ENCODE measurements at places on chromosomes 11 and 22.

DNA sequence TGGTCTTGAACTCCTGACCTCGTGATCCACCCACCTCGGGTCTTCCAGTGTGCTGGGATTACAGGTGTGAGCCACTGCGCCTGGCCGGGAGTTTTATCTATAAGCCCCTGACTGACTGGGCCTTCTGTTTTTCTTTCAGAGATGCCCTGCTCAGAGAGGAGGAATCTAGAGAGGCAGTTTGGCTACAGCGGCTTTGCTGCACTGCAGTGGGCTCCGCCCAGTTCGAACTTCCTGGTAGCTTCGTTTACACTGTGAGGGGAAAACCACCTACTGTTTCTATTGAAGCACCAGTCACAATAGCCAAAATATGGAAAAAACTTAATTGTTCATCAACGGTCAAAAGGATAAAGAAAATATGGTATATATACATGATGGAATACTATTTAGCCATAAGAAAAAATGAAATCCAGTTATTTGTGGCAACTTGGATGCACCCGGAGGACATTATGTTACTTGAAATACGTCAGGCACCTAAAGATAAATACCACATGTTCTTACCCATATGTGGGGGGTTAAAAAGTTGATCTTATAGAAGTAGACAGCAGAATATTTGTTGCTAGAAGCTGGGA lies 31.9 kb upstream of the FAM181B start:
- no peak for DNase-seq

DNA sequence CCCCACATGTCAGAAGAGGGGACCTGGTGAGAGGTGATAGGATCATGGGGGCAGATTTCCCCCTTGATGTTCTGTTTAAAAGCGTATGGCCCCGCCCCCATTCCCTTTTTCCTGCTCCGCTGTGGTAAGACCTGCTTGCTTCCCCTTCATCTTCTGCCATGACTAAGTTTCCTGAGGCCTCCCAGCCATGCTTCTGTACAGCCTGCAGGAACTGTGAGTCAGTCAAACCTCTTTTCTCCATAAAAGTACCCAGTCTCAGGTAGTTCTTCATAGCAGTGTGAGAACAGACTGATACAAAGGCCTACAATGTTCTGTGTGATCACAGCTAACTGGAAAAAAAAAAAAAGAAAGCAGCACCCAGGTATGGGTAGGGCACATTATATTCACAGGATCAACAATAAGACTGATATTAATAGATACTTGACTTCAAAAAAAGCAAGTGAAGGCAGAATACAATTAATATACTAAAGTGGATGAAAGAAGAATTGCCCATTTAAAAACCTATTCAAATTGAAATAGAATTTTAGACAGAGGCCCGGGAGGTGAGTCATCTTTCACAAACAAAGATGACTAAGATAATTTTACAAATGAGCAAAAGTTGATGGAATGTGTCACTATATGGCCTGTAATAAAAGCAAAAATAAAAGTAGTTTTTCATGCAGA lies 1.7 kb upstream of the OR52K1 start:
- DNase-seq: no peak

- no peak for DNase-seq
Measured at GRCh38 chr11:1303126-1303821, 6.2 kb downstream of the TOLLIP start.

GRCh38 chr11:1532014-1532586 lies 40.0 kb downstream of the DUSP8 start:
- no peak for DNase-seq

- DNase-seq: no peak
Measured at GRCh38 chr11:76688146-76688545, 17.6 kb upstream of the LRRC32 start.

DNA sequence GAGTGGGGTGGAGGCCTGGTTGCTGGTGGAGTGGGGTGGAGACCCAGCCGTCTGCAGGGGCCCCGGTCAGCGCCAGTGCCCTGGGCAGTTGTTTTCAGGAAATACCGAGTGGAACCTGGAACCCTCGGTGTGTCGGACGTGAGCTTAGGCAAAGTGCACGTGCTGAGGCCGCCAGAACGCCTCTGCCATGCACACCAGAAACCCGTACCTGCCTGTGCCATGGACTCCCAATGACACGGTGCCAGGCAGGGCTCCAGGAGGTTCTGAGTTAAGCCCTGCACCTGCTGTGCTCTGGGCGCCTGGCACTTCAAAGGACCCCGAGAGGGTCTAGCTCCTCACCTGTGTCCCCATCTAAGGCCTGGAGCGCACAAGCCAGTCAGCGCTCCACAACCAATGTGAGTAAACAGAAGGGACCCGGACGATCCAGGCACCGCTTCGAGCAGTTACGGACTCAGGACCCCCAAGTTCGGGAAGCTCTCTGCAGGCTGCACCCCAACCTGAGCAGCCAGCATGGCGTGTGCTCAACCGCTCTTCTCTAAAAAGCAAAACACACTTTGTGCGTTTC lies 12.3 kb downstream of the TOLLIP start:
- DNase-seq: no peak

- peak; percentile 50 for DNase-seq
Measured at GRCh38 chr11:46896719-46897406, 21.5 kb downstream of the LRP4 start.

- no peak for DNase-seq
Measured at GRCh38 chr11:3969613-3970012, 114.1 kb downstream of the STIM1 start.

DNA sequence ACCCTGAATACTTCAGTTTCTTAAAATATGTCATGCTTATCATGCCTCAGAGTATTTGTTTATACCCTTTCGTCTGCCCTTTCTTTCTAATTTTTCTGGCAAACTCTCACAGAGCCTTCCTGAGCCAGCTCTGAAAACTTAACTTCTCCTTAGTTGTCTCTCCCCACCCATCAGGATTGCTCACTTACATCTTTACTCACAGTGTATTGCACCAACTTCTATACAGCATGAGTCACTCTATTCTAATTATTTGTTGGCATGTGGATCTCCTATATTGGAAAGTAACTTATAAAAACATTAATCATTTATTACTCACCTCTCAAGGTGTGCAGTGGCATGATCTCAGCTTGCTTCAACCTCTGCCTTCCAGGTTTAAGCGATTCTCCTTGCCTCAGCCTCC lies 114.9 kb downstream of the FANCF start:
- DNase-seq: no peak

GRCh38 chr22:36733271-36733670 lies 29.7 kb upstream of the CACNG2 start:
- DNase-seq: no peak

DNA sequence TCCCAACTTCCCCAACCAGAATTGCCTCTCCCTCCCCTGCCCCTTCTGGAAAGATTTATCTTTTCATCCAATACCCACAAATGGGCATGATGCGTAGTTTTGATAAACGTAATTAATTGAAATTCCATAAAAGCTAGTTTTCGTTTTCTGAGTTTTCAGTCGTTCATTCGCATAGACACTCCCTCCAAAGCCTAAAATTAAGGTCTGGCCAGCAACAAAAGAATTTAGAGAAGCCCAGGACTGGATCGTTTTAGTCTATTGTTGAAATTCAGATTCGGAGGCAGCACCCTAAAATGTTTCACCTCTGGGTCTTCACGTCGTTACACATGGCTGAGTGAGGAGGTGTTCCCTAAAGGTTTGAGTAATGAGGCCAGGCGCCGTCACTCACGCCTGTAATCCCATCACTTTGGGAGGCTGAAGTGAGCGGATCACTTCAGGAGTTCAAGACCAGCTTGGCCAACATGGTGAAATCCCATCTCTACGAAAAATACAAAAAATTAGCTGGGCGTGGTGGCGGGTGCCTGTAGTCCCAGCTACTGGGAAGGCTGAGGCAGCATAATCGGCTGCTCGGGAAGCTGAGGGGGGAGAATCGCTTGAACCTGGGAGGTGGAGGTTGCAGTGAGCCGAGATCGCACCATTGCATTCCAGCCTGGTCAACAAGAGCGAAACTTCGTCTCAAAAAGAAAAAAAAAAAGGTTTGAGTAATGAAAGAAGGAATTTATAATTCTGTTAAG lies 589 bp upstream of the NDUFC2 start:
- peak; percentile 8 for DNase-seq

DNA sequence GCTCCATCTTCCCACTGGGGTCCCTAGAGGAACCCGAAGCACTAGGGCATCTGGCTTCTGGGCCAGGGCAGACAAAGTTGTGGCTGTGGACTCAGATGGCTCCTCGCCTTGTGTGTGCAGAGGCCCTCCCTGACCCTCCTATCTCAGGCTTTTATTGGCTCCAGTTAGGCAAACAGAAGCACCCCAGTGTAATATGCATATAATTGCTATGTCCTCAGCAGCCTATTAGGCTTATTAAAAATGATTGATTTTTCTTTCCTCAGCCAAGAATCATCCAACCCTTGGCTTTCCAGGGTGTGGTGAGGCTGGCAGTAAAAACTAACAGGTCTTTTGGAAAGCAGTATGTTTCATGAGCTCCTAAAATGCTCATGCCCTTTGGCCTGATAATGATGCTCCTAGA lies 22.3 kb downstream of the UPB1 start:
- no peak for DNase-seq

DNA sequence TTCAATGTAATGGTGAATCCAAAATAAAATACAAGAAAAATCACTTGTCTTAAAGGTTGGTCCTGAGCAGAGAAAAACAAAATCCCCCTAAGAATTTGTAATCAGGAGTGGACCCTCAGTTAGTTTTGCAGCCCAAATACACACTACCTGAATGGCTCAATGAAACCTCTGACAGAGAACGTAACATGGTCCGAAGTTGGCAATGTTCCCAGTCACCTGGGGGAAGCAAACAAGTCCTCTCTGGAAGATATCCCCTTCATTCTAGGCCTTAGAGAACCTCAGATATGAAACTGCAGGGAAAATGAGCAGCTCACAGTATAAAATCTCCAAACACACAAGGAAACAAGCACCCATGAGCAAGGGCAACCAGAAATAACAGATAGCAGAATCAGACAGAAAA lies 58.2 kb downstream of the MORC2 start:
- no peak for DNase-seq

DNA sequence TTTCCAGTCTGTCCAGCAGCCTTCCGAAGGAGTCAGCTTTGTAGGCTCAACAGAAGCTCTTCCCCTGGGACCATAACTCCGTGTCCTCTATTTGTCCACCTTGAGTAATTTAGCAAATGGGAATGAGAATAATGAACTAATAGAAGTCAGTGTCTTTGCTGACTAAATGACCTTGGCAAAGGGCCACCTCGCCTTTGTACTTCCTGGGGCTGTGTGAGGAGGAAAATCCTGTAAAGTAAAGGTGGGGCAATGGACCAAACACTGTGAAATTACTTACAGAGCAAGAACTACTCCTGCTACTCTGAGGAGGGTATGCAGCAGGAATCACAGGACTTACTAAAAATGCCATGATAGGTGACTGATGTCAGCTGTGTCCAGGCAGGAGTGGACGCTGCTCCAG lies 36.2 kb upstream of the CSNK2A3 start:
- DNase-seq: no peak

DNA sequence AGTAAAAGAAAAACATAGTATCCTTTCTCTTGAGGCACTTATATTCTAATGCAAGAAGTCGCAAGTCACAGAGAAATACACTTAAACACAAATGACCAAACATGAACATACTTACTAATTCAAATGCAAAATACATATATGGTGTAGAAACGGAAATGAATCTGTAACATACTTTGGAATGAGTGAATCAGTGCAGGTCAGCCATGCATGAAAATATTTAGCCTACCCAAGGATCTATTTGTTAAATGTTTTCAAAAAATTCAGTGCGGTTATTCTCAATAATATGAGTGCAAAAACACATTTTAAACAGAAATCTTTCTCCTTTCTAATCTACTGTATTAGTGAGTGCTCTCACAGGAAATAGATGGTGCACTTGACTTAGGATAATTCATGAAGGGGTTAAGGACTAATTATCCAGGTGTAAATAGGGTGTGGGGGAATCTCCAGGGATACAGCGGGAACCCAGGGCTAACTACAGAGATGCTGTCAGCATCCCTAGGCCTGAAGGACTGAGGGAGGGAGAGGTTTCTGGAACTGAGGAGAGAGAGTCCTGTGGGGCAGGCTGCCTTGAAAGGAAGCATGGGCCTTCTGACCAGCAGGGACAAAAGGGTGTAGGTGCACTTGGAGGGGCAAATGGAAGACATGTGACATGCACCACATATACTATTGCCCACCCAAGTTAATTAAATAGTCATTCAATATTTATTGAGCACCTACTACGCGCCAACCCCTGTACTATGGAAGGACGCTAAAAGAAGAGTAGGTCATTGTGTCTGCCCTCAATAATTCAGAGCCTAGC lies 139.2 kb downstream of the MAML2 start:
- DNase-seq: no peak

DNA sequence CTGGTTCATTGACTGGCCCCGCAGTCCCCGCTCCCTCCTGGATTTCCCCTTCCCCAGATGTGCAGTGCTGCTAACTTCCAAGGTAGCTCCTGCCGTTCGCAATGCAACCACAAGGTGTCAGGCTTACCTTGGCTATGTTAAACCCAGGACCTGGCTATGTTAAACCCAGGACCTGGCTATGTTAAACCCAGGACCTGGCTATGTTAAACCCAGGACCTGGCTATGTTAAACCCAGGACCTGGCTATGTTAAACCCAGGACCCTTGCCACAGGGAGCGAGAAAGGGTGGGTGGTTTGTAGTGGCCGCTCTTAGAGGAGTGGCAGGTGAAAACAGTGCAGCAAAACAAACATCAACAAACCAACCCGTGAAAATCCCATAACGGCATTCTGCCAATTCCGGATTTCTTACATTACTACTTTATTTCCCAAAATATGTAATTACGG lies 2.9 kb upstream of the ADAMTS8 start:
- DNase-seq: peak; percentile 70

DNA sequence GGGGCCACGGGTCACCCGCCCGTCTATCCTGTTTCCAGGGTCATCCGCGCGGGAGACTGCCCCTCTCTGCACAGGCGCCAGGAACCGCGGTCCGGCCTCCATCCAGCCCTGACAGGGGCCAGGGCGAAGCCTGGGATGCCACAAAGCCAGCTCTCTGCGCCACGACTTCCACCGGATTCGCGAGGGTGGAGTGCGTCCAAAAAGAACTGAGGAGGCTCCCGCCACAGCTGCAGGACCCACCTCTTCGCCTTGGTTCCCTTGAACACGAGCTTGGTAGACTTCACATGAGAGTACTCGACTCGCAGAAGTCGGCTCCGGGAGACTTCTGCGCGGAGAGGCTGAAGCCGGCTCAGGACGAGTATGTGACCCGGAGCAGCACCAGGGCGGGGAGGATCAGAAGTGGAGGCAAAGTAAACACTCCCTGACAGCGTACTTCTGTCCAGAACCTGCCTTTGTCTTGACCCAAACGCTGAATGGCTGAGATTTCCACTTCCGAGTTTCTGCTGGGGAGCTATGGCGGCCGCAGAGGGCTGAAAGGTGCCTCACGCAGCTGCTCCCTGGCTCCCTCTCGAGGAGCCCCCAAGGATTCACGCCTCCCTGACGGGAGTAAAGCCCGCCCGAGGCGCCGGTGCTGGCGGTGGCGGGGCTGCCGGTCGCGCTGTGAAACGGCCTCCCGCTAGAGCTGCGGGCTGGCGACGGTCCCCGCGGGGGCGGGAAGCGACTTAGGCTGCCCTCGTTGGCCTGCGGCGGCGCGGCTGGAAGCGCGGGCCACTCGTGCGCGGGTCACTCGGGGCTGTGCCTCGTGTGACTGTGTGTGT lies 4566.7 kb upstream of the OR11H1 start:
- no peak for DNase-seq

- DNase-seq: no peak
Measured at GRCh38 chr11:60810151-60810550, 25.0 kb downstream of the MS4A10 start.

- DNase-seq: no peak
Measured at GRCh38 chr11:69489031-69489745, 7.7 kb downstream of the LINC01488 start.
